ENCODE measurements at places on chromosomes 5 and 9. TPM values are rescaled to one million over a fixed set of nuclear protein-coding genes. Genes with fewer than 3 reads are reported as not detected.
A peak's percentile ranks its signal among the peaks of the same experiment; 100 is the strongest.

DNA sequence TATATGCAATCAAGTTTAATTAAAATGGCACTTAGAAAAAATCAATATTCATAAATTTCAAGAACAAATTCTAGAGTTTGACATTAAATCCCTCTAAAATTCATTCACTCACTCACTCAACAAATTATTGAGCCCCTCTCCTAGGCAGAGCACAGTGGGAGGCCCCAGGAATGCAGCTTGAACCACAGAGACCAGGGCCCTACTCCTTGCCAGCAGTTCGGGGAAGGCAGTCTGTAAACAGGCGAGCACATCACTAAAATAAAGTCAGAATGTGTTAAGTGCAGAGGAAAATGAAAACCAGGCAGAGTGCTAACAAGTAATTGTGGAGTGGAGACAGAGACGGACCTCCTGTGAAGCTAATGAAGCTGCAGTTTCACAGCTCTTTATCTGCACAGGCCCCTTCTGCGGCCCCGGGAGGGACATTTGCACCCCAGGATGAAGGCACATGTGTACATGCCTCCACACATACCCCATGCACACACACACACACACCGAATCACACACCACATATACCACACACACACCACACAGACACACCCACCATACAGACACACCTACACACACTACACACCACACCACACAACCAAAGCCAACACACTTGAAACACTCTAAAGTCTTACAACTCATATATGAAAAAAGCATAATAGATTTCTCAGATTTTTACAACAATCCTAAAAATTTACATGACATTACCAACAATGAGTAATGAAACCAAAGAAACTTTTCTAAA is 40.5 kb downstream of the BHMT start:
- DNase-seq: peak; percentile 21

IFNK gene
- total RNA-seq: not detected

GRCh38 chr5:176899946-176900779 is 1.0 kb upstream of the HK3 start:
- DNase-seq: no peak

SH3RF2 gene
- total RNA-seq: 9.8 TPM

GRCh38 chr5:36733183-36733582 is 126.8 kb downstream of the SLC1A3 start:
- DNase-seq: no peak
